ENCODE measurements at places on chromosomes 3 and 15. TPM values are rescaled to one million over a fixed set of nuclear protein-coding genes. Genes with fewer than 3 reads are reported as not detected.
A peak's percentile ranks its signal among the peaks of the same experiment; 100 is the strongest.

GRCh38 chr15:39113741-39114140 is 467.1 kb upstream of the THBS1 start:
- no peak for DNase-seq

MME gene
- total RNA-seq, result 4.1 TPM

DNA sequence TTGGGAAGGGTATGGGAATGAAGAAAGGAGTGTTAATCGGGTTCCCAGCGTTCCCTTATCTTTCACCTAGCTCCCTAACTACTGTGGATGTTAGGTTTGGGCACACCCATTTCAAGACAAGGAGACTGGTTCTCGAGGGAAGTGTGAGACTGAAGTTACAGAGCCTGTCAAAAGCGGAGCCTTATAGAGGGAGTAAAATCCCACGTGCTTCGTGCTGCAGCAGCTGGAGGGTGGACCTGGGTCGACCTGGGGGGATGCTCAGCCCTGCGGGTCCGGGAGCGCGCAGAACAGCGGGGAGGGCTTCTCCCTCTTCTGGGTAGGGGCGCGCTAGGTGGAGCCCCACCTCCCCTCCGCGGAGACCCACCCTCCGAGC is 314 bp upstream of the TMED3 start:
- no peak for DNase-seq

DNA sequence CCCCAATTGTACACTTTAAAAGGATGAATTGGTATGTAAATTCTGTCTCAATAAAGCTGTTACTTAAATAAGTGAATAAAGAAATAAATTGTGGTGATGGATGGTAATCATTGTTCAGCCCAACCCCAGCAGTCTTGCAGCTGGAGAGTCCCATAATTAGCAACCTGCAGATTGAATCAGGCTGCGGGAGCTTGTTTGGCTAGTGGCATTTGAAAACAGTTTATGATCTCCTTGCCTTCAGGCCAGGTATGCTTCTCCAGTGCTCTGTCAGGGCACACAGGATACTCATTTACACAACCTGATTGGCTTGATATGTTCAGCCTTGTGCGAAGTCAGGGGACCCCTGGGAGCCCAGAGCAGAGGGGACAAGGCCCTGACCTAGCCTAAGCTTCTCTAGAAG is 16.5 kb upstream of the TSEN2 start:
- DNase-seq, result no peak

- DNase-seq, result no peak
These were observed 551.7 kb upstream of the CFAP20DC start for GRCh38 chr3:59601486-59601885.

GRCh38 chr3:31530039-31530959 is 2.4 kb upstream of the STT3B start:
- no peak for DNase-seq

- DNase-seq, result no peak
These were observed 104.2 kb downstream of the P2RY1 start for GRCh38 chr3:152938974-152939636.

DNA sequence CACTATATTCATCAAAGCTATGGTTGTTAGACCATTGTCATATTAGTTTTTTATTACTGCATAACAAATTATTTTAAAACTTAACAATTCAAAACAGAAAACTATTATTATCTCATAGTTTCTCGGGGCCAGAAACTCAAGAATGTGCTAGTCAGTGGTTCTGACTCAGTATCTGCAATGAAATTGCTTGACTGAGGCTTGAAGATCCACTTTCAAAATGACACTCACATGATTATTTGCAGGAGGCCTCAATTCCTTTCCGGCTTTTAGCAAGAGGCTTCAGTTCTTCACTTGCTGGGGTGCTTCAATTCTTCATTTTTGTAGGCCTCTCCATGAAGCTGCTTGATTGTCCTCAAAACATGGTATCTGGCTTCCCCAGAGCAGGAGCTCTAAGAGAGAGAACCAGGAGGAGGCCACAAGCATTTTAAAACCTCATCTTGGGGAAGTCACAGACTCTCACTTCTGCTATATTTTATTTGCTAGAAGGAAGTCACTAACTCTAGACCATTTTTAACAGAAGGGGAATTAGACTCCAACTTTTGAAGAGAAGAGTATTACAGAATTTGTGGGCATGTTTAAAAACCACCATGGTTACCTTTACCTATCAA is 383.7 kb downstream of the MFSD1 start:
- no peak for DNase-seq

- DNase-seq, result peak; percentile 43
These were observed 40.7 kb downstream of the LDHAL6B start for GRCh38 chr15:59247364-59247763.

GRCh38 chr3:20837676-20838302 is 651.8 kb upstream of the SGO1 start:
- DNase-seq, result no peak

GRCh38 chr3:152385761-152386160 is 117.0 kb downstream of the MBNL1 start:
- DNase-seq, result no peak

CSPG4 gene
- 4.5 TPM for total RNA-seq

GRCh38 chr3:13274551-13275332 is 145.4 kb downstream of the NUP210 start:
- no peak for DNase-seq

CAMP gene
- total RNA-seq, result not detected

GPR27 gene
- 43.6 TPM for total RNA-seq

HDGFL3 gene
- 135 TPM for total RNA-seq

- DNase-seq, result no peak
These were observed 22.4 kb downstream of the SPTSSB start for GRCh38 chr3:161348796-161349400.

LIPH gene
- not detected for total RNA-seq

- no peak for DNase-seq
These were observed 629.0 kb upstream of the TBL1XR1 start for GRCh38 chr3:177826253-177826652.

DNA sequence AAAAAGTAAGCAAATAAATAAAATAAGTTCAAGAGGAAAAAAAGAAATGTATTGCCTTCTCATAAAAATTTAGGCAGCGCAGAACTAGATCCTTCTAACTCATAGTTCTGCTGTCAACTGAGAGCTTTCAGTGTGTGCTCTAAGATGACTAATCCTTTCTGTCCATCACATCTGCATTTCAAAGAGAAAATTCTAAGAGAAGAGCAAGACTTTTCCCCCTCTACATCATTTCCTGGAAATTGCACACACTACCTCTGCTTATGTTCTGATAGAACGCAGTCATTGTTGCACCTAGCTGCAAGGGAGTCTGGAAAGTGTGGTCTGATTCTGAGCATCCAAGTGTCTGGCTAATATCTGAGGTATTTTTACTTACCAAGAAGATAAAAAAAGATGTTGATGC is 39.6 kb upstream of the SLCO3A1 start:
- no peak for DNase-seq

GRCh38 chr3:23071758-23072157 is 131.4 kb upstream of the UBE2E2 start:
- no peak for DNase-seq

DNA sequence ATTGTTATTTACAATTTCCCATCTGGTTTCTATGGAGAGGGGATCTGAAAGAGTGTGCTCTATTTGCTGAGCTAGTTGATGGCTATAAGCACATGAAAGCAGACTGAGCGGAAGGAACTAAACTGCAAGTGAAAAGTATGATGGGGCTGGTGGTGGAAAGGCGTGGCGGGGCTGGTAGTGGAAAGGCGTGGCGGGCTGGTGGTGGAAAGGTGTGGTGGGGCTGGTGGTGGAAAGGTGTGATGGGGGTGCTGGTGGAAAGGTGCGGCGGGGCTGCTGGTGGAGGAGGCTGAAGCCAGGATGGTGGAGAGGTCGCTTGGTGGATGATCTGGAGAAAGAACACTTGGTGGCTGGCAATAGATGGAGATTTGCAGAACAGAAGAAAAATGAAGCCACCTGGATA is 136.7 kb downstream of the FMN1 start:
- no peak for DNase-seq

DNA sequence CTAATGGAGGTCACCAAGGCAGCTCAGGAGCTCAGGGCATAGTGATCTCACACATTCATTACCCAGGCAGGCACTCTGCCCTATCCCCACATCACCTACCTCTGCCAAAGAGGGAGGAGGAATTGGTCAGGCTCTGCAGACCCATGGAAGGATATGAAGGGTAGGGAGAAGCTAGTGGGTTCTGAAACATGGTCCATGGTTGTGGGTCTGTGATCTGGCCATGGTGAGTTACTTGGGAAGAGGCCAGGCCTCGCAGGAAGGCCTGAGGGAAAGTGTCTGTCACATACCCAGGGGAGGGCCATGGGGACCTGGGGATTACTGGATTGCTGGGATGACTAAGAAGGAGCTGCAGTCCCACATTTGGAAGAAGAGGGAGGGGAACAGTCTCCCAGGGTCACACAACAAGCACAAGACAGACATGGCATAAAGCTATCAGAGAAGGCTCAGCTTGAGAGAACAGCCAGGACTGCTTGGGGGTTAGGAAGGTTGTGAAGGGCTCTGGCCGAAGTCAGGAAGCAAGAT is 1.4 kb upstream of the PRSS50 start:
- no peak for DNase-seq

CPNE9 gene
- total RNA-seq, result 0.41 TPM

DNA sequence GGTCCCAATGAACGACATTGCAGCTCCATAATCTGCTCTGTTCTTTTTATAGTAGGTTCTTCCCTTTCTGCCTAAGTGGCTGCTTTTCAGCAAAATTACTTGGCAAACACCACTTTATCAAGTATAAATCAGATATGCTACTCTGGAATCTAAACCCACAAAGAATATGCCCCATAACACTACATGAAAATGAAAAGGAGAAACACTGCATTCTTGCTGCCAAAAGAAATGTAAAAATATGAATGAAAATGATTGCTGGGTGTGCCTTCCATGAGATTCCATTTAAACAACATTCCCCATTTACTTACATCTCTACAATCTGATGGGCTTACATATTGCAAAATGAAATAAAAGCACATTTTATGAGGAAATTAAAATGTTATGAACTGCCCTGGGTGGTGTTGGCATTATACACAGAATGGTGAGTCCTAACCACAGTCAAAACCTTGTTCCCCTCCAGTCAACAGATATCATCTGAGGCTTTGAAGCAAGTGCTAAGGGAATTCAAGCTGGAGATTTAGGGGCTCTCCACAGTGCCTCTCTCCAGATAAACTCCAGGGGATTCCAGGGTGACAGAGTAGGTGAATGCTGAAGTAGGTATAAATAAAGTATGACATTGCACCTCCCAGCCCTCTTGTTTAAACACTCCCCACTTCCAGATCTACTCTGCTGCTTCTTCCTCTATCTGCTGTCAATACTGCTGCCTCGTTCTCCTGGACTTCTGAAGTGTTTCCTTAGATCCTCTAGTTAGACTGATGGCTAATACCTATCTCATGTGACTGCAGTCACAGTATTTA is 136.5 kb downstream of the RORA start:
- no peak for DNase-seq

VEPH1 gene
- total RNA-seq, result 13.0 TPM

MYL3 gene
- not detected for total RNA-seq

DNA sequence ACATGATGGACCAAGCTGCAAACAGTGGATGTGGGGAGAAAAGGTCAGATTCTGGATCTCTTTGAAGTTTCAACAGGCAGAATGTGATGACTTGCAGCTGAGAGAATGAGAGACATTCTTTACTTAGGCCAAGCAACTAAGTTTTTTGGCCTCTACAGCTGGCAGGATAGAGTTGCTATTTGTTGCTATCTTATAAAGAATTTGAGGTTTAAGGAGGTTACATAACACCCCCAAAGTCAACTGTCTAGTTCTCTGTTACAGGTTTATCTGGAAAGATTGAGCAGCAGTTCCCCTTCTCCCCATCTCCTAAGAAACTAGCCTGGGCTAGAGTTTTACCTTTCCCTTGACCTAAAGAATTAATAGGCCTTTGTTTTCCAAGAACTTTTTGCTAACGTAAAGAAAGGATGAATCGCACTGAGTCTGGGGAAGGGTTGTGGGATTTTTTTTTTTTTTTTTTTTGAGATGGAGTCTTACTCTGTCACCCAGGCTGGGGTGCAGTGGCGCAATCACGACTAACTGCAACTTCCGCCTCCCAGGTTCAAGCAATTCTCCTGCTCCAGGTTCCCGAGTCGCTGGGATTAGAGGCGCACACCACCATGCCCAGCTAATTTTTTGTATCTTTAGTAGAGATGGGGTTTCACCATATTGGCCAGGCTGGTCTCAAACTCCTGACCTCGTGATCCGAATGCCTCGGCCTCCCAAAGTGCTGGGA is 26.6 kb upstream of the SLMAP start:
- no peak for DNase-seq

TRA2B gene
- total RNA-seq, result 163 TPM

DNA sequence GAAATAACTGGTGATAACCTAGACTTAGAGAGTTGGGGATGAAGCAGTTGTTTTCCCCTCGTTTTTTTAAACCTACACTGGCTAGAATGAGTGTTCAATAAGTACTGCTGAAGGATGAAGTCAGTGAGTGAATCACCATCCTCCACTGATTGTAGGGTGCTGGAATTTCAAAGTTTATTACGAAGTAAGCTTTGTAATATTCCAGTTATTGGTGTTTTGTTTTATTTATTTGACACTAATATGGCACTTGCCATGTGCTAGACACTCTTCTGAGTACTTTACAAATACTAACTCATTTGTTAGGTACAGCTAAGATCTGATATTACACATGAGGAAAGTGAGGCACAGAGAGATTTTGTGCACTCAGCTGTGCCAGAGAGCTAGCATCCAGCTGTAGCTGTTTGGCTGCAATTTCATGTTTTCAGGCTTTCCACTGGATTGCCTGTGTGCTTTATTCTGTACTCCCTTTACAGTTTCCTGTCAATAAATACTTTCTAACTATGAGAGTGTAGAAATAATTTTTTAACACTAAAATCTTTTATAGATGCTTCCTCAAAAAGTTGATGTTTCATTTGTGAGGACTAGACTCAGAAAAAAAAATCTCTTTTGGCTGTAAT is 5.8 kb downstream of the MAP2K5 start:
- DNase-seq, result no peak

DNA sequence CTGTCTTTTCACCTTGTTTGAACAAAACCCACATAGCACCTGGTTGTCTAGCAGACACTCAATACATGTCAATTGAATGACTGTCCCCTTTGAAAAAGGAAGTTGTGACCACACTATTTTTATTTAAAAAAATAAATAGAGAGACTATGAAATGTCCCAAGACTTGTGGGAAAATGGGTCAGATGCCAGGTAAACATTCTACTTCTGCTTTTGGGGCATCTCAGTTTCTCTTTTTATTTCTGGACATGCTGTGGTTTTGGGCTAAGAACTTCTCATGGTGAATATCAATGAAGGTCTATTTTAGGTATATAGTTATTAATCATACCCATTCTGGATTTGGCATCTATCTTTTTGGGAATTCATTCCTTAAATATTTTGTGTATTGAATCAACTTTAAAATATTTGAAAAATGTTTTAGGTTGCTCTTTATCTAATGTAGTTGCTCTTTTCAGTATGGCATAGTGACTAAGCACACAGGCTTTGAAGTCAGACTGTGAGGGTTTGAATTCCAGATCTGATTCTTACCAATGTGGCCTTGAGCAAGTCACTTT is 4.4 kb downstream of the TMEM45A start:
- no peak for DNase-seq
